Mammary epithelial cell (primary cell): ENCODE measurements at places on chromosomes 7 and 10. TPM values are rescaled to one million over a fixed set of nuclear protein-coding genes. Genes with fewer than 3 reads are reported as not detected.

GATA3 gene
- total RNA-seq = 7.7 TPM

BEND7 gene
- 6.0 and 15.1 TPM in 2 replicates for total RNA-seq

ZFYVE27 gene
- 33.5 TPM in 2 replicates for total RNA-seq

AMPH gene
- not detected in 2 replicates for total RNA-seq

LGI1 gene
- total RNA-seq = not detected in 2 replicates

SH3PXD2A gene
- 72.2 TPM for total RNA-seq

STEAP1 gene
- 14.9 and 15.3 TPM in 2 replicates for total RNA-seq

CYP26C1 gene
- total RNA-seq = not detected

SERPINE1 gene
- 237 and 467 TPM in 2 replicates for total RNA-seq

SLC13A4 gene
- total RNA-seq = not detected in 2 replicates

HELLS gene
- total RNA-seq = 11.5 TPM

CYP3A5 gene
- not detected in 2 replicates for total RNA-seq

COL1A2 gene
- 0.45 and 0.67 TPM in 2 replicates for total RNA-seq

LIPJ gene
- not detected in 2 replicates for total RNA-seq

NKX2-3 gene
- total RNA-seq = not detected in 2 replicates

KIF11 gene
- total RNA-seq = 2.7 TPM

ZMIZ2 gene
- 8.0 TPM for total RNA-seq

TRIM50 gene
- total RNA-seq = not detected in 2 replicates

PPP1R9A gene
- total RNA-seq = 1.7 TPM

FAM25A gene
- not detected for total RNA-seq

AS3MT gene
- total RNA-seq = 4.2 TPM

EN2 gene
- 0.17 TPM for total RNA-seq

ECD gene
- total RNA-seq = 29.7 and 30.6 TPM in 2 replicates

NEURL1 gene
- 1.1 and 5.5 TPM in 2 replicates for total RNA-seq

SLC26A5 gene
- total RNA-seq = not detected

CPA4 gene
- 495 TPM for total RNA-seq

PPP1R3C gene
- total RNA-seq = 11.3 TPM

JCAD gene
- total RNA-seq = 0.17 TPM

DPP6 gene
- not detected for total RNA-seq

GPRIN2 gene
- total RNA-seq = 0.54 and 0.96 TPM in 2 replicates

DOCK4 gene
- total RNA-seq = 7.5 TPM

ZNF680 gene
- 5.9 and 7.6 TPM in 2 replicates for total RNA-seq

NODAL gene
- total RNA-seq = 0.47 and 0.51 TPM in 2 replicates

CYP3A7 gene
- total RNA-seq = not detected

TMEM196 gene
- total RNA-seq = not detected

AZGP1 gene
- 9.3 TPM for total RNA-seq

AKR1E2 gene
- total RNA-seq = 9.8 and 10.6 TPM in 2 replicates

CYP2C9 gene
- total RNA-seq = not detected in 2 replicates

GSTO2 gene
- total RNA-seq = 16.2 TPM

HOXA7 gene
- 8.0 and 12.9 TPM in 2 replicates for total RNA-seq
